SIG-M5 (cell line): ENCODE measurements at places on chromosomes 4 and X.

DNA sequence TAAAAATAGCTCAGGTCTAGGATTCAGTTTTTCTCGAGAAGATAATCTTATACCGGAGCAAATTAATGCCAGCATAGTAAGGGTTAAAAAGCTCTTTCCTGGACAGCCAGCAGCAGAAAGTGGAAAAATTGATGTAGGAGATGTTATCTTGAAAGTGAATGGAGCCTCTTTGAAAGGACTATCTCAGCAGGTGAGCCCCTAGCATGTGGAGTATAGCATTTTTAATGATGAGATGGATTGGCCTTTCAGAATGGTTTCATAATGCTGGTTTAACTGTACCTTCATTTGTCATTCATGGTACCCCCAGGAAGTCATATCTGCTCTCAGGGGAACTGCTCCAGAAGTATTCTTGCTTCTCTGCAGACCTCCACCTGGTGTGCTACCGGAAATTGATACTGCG is 79.4 kb downstream of the SLC10A6 start:
- DNase-seq = no peak

- no peak for DNase-seq
Observed at GRCh38 chrX:66489339-66489738, 149.5 kb downstream of the EDA2R start.

DNA sequence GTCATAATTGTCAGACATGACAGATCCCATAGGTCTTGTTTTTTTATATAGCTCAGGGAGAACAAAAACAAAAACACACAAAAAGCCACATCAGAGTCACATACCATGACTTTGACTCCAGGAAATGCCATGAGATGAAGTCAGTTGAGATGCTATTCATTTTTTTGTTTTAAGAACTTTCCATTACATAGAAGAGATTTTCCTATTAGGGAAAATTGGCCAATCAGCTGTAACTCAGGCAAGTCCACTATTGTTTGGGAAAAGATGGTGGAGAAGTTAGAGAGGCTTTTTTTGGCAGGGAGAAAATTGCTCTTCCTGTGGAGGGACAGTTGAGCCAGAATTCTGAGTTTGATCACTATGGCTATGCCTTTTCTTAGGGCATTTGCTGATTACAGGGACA is 72.6 kb downstream of the SMARCA5 start:
- no peak for DNase-seq

- DNase-seq = no peak
Observed at GRCh38 chr4:40058854-40059253, 2.2 kb downstream of the N4BP2 start.

- DNase-seq = no peak
Observed at GRCh38 chr4:141294306-141294705, 73.6 kb downstream of the ZNF330 start.

DNA sequence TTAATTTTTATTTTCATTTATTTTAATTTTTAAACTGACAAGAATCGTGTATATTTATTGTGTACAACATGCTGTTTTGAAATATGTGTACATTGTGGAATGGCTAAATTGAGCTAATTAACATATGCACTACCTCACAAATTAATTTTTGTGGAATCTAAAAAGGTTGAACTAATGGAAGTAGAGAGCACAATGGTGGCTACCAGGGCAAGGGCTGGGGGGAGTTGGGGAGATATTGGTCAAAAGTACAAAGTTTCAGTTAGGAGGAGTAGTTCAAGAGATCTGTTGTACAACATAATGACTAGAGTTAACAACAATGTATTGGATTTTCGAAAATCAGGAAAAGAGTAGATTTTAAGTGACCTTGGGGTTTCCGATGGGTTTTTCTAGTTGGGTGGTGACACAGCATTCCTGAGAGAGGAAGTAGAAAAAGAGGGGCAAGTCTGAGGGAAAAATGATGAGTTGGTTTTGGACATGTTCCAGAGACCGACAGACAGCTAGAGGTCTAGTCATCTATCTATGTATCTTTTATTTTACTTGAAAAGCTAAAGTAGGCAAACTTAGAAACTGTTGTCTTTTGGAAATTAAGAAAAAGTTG is 23.2 kb downstream of the APOO start:
- no peak for DNase-seq

DNA sequence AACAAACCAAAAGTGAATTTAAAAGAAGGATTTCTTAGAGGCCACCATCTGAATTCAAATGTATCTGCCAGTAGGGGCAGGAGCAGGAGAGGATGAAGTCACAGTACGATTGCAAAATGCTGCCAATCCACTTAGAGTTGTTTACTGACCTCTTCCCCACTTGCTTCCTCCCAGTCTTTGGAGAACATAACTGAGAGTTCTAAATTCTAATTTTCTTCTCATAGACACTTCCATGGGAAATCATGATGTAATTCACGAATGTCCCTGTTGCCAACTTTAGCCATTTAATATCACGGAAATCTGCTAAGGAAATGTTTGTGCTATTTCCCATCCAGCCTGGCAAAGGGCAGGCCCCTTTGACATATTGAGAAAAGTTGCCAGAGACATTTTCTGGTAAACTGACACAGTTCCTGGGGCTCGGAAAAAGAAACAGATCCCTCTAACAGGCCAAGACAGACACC is 33.6 kb upstream of the NOCT start:
- DNase-seq = no peak
